Stimulated activated CD8-positive, alpha-beta memory T cell treated with anti-CD3 and anti-CD28 coated beads, Interleukin-4, amount 100 ng/mL, for 1 hour (primary cell): ENCODE measurements at places on chromosomes 4 and X.

DNA sequence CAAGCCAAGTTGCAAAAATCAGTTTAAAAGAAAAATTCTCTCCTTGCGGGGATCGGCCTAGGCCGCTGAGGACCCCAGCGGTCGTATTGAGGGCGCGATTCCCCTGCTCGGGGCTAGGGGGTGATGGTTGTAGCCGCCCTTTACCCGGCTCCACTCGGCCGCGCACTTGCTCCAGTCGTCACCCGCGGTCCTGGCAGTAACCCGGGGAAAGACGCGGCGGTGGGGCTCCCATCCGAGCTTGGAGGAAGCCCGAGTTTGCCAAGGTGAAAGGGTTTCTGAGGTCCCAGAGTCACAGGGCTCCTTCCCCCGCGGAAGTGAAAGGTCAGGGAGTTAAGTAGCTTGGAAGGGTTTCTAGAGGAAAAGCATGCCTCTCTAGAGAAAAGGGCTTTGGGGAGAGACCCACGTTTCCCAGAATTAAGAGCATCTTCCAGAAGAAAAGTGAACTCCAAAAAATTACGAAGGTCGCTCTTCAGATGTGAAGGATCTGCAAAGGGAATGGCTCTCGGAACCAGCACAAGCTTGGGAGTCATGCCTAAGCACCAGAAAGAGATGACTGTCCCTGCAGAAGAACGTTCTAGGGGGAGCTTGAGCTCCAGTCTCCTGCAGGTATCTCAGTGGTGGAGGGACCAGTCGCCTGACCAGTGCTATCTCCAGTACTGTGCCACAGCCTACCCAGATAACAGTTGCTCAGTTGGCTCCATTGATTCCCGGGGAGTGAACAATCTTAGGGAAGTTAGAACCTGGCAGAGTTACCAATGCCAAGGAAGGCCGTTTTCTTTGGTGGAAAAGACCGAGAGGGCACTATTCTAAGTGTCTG lies 875 bp downstream of the LAP3 start:
- peak; percentile 9 for DNase-seq

DNA sequence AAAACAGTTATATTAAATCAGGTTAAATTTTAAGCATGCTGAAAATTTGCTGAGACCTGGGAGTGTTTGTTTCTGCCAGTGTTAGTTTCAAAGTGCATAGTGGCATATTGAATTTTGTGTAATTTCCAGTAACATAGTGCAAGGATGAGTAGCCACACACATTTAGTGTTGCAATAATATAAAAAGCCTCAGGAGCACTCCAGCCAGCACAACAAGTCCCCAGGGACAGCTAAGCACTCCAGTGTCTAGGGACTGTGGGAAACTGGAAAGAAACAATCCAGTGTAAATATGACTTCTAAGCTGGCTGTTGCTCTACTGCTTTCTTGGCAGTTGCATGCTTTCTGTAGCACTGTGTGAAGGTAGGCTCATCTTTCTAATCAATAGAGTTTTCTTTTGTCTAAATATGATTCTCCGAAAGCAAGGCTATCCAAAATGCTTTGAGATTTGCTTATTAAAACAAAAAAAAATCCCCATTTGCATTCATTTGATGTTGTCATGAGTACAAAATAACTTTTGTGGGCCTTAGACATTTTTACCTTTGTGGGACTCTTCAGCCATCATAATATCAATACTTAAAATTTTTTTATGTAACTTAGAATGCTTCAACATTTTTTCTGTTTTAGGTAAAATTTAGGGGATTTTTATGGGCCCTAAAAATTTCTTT lies 24.2 kb upstream of the CXCL2 start:
- no peak for DNase-seq

DNA sequence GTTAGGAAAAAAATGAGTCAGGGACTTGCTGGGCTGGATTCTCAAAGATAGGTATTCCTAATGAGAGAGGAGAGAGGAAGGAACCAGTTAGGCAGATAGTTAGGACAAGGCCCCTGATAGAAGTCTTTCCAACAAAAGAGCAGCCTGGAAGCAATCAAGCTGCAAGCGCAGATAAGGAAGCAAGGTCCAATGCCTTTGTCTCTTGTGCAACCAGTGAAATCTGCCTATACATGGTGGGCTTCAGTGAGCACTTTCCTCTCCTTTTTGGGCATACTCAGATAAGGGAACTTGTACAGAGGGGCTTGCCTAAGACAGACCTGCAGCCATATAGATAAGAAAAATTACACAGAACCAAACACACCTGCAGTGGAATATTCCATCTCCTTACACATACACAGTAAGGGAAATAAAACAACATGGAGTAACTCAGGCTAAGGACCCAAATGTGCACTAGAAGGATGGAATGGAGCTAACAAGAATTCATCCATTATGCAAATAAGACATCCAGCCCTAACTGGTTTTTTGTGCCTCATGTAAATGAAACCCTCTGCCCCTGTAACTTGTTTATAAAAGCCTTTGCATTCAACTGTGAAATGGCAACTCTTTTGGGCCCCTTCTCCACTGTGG lies 68.8 kb downstream of the PCDH18 start:
- no peak for DNase-seq

GRCh38 chrX:151402719-151403390 lies 5.8 kb downstream of the VMA21 start:
- no peak for DNase-seq

DNA sequence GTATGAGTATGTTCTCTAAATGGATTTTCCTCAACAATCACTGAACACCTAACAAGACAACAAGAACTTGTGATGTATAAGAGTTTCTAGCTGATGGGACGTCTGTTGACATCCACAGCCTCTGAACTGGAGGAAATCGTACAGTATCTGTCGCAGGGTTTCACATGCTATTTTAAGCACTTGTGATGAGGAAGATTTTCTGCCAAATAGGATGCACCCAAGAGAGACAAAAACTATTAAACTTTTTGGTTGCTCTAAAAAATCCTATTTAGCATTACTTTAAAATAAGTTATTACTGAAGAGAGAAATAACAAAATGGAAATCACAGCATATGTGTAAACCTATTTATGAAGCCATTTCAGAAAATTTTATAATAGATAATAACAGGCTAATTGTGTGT lies 356.1 kb upstream of the SLC7A11 start:
- DNase-seq = no peak
